ENCODE measurements at places on chromosomes 2 and 18.

DNA sequence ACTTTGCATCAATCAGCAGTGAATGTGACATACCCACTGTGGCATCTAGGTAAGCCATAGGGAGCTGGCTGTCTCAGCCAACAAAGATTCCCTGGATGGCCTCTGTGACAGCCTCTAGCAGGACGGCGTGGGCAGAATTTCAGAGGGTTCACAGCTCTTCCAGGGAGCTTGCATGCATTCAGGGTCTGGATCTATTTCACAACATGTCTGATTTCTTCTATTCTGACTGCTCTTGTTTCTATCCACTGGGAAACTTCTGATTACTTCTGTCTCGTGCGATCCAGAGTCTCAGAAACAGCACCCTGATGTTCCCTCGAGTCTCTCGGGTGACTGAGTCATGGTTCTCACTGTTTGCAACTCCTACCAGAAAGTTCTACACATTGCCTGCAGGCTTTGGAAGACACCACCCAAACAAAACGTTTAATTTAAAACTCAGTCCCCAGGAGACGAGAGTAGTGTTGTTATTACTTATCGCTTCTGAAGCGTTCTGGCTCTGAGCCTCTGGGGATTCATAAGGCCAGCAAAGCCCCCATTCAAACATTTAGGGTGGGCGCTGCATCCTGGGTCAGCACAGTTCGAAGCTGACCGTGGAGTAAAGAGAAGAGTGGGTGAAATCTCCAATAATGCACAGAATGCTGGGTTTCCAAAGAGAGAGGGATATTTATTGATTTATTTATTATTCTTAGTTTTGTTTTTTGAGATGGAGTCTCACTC, 41.9 kb upstream of the ODC1 start:
- no peak for DNase-seq

GRCh38 chr18:65659312-65659711, 91.5 kb upstream of the CDH7 start:
- DNase-seq = no peak

DNA sequence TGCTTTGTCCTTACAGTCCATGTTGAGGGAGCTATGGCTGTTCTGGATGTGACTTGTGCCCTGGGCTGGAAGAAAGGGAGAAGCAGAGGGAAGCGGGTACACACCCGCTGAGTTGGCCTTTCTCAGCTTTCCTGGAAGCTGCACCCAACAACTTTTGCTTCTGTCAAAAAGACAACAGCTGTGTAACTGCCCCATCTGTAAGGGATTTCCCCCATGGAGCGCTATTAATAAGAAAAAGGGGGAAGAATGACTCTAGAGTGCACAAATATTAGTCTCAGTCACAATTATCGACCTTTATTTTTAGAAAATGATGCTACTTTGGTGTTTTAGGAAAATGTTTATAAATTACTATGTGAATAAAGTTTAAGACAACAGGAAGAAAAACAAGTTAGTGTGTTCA, 368.3 kb downstream of the RAD51AP2 start:
- no peak for DNase-seq

- no peak for DNase-seq
These were observed 486.5 kb downstream of the NUP35 start for GRCh38 chr2:183610724-183611123.

GRCh38 chr18:3688690-3689089, 238.7 kb downstream of the TGIF1 start:
- peak; percentile 92 for DNase-seq

DNA sequence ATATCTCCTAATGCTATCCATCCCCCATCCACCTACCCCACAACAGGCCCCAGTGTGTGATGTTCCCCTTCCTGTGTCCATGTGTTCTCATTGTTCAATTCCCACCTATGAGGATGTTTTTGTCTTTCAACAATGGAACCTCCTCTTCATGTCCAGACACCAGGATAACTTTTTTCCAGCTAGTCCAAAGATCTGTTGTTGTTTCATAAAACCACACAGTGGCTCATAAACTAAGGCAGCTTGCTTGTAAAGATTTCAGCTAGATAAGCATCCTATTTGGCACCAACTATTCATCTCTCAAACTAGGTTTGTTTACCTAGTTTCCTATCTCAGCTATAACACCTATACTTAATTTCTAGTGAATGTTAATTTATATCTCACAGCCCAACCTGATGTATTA, 937.7 kb downstream of the TRIB2 start:
- no peak for DNase-seq

DNA sequence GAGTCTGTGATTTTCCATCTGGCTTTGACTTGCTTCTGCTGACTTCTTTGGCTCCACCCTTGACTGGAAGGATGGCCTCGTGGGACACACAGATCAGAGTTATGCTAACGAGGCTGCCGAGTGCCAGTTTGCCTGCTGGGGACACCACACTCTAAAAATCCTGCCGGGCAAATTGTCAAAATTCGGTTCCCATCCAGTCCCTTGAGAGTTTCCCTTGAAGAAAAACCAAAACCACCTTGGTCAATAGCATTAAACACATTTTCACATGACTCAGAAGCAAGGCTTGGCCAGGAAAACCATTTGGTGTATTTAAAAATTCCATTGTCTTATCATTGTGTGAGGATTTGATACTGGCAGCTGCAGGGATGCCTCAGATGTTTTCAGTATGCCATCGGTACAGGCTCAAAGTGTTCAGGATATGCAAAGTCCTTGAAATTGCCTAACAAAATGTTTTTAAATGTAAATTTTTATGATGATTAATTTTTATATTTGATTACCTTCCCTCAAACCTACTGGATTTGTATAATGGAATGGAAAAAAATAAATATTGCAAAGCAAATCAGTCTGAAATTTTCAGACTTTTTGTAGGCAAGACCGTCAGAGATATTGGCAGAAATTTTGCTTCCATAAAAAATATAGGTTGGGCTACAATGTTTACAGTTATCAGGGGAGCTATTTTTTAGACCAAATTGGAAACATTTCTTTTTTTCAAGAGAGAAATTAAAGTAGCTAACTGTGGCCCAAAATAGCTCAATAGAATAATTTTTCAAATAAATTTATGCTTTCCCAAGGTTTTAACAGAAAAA, 41.6 kb downstream of the KCNE4 start:
- peak; percentile 75 for DNase-seq

- DNase-seq = no peak
These were observed 268.1 kb upstream of the ATP5MC3 start for GRCh38 chr2:175449616-175450015.

DNA sequence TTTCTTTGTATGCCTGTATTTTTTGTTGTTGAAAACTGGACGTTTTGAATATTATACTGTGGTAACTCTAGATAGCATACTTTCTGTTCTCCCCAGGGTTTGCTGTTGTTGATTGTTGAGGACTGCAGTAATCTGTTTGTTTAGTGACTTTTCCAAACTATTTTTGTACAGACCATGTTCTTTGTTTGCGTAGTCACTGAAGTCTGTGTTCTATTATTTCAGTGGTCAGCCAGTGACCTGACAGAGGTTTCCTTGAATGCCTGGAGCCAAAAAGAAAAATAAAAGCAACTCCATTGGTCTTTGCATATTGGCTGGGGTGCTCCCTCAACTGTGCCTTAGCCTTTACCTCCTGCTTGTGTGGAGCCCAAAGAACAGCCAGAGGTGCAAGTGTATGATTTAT, 42.7 kb upstream of the PHLPP1 start:
- no peak for DNase-seq

DNA sequence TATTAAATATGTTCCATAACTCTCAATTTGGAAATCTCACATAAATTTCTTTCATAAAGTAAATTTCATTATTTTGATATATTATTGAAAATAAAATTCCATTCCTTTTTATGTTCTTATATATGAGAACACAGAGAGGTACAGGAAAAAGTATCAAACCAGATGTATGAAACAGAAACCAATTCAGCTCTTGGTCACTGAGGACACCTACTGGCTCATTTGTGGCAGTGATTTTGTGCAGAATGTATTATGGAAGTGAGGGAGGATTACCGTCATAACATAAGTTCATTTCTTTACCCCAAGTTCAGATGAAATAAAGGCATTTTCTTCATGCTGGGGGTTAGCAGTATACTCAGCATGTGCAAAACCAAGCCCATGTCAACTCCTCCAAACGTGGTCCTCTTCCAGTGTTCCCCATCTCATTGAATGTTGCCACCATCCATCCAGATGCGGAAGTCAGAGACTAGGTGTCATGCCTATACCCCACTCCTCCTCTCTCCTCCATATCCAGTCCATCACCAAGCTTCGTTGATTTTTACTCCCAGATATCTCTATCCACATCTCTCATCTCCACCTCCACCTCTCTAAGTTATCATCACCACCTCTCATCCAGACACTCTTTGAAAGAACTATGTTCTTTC, 41.7 kb upstream of the MALL start:
- DNase-seq = peak; percentile 19

DNA sequence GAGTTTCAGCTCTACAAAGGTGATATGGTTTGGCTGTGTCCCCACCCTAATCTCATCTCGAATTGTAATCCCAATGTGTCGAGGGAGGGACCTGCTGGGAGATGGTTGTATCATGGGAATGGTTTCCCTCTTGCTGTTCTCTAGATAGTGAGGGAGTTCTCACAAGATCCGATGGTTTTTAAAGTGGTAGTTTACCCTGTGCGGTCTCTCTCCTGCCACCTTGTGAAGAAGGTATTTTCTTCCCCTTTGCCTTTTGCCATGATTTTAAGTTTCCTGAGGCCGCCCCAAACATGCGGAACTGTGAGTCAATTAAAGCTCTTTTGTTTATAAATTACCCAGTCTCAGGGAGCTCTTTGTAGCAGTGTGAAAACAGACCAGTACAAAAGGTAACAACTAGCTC, 306.0 kb downstream of the LRP1B start:
- DNase-seq = no peak

DNA sequence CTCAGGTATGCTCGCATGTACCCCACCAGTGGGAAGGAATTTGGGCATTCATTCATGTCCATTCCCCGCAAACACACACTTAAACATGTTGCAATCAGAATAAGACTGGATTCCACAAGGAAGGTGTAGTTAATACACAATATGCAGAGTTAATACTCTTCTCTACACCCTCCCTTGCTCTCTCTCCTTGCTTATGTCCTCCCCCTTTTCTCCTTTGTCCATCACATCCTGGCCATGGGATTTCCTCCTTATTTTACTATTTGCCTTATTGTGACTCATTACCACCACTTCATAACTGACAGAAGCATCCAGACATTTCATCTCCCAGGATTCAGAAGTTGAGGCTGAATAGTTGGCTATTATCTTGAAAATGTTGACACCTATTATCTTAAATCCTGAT, 473.8 kb upstream of the SPHKAP start:
- DNase-seq = no peak

DNA sequence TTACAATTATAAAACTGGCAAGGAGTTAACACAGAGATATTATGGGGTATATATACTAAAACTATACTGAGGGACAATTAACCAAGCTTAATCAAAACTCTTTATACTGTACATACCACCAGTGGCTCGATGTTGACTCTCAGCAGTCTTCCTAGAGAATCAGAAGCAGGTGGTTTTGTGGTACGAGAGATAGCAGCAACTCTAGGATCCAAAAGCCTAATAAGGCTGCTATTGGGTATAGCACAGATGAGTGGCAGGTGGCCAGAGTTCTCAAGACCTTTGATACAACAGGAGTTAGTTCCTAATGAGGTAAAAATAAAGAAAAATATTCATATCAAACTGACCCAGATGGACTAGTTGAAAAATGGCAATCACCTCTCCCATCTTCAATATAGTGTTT, 45.5 kb upstream of the COL5A2 start:
- DNase-seq = no peak

DNA sequence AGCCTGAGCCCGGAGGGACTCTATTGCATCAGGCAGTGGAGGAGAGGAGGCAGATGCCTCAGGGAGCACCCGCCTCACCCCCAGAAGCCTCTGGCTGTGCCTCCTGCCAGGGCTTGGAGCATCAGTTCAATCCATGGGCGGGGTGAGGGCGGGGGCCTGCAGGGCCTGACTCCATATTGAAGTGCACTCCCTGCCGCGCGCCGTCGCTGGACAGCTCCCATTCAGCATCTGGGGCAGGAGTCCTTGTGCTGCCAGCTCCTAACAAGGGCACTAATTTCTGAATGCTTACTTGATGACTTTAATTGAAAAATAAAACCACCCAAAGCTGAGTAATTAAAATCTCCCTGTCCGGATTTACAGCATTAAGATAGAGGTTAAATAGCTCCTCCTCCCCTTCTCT, 23.8 kb downstream of the C1QL2 start:
- no peak for DNase-seq

- peak; percentile 43 for DNase-seq
These were observed 95.3 kb downstream of the MREG start for GRCh38 chr2:215917953-215918620.

DNA sequence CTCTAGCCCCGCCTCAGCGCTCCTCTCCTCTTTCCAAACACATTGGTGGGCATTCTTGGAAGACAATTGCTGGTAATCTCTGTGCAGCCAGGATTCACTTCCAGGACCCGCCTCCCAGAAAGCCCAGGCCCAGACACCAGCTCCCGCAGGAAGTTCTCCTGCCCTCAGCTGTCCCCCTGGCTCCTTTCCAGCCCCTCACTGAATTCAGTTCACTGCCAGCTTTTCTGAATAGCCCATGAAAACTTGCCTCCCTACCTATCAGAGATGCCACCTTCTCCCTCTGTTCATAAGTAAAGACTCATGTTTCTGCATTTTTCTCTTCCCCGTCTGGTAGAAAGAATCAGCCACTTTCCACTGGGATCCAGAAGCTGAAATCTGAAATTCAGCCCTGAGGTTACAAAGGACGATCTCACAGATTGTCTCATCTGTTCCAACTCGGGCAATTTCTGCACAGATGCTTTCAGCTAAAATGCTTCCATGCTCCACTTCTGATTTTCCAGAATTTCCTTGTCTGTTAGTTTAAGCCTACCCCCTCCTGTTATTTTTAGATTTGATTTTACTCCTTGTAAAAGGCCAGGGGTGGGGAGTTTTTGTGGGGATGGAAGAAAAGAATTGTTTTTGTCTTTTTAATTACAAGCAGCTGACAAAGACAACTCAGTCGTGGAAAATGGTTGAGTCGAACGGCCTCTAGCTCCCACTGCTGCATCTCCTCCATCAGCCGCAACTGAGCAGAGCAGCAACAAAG, 98.1 kb downstream of the SP3 start:
- peak; percentile 39 for DNase-seq

DNA sequence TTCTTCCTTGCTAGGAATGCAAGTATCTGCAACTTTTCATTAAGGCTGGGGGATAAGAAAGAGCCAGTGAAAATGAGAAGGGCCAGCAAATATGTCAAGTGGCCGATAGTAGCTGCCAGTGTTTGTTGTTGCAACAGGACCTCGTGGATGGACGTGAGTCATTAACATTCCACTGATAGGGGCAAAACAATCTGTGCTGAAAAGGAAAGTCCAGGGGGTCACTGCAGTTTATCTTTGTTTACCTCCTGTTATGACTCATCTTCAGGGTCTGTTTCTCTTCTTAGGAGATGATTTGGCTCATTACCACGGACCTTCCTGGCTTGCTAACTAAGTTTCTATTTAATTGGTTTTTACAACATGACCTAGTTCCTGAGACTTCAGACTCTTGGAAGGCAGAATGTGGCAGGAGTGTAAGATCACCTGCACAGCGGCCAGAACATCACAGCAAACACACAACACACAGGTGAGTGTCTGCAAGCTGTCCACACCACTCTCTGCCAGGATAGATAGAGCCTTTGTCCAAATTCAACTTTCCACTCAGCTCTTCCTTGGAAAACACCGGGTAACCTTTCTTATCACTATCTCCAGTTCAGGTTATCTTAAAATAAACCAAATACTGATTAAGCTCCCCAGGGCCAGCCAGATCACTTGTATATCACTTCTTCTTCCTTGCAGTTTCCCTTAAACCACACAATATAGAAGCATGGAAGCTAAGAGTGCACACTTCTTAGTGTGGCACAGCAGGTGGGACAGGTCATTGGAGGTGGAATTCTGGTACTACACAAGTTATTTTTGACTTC, 157.5 kb upstream of the LMAN1 start:
- DNase-seq = peak; percentile 77
